Stimulated activated CD8-positive, alpha-beta memory T cell treated with anti-CD3 and anti-CD28 coated beads, Interleukin-4, amount 100 ng/mL, for 4 hours (primary cell): ENCODE measurements at places on chromosomes 7 and 10.

DNA sequence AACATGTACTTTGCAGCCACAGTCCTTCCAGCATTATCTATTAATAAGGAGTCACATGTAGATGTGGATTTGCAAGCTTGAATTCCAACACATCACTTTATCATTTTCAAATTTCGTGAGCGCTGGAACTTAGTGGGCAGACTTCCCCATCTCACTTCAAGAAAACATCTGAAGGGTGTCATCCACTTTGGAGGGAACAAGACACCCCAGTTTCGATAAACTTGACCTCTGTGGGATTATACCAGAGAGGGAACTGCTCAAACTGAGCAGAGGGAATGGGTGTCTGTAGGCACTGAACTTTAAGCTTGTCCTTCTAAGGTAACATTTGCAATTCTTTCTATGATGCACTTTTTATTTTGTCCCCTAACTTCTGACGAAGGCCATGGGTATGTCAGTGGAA is 27.5 kb downstream of the ADRB1 start:
- no peak for DNase-seq

- no peak for DNase-seq
Observed at GRCh38 chr10:51001587-51001986, 72.7 kb upstream of the PRKG1 start.

- no peak for DNase-seq
Observed at GRCh38 chr10:110978204-110978603, 58.8 kb downstream of the SHOC2 start.

DNA sequence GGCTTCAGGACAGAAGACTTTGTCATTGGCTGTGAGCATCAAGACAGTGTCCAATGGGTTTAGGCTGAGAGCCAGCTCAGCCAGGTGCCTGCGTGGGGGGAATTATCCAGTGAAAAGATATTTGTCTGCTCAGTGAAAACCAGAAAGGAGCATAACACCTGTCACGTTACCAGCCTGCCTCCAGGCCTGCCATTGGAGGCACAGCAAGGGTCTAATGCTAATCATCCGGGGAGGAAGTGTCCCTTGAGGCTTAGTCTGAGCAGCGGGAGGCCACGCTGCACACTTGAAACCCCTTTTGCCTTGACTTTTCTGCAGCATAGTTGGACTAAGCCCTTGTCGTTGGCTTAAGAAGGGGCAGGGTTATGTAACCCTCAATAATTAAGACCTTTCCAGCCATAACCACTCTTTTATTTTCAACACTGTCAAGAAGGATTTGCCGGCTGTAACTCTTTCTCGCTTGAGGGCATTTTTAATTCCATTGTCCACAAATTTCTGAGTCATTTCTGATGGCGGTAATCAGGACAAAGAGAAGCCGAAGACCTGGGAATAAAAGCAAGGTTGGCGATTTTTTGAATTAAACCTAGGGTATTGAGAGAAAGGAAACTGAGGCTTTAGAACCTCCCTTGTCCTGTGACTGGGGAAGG is 639.6 kb upstream of the FOXK1 start:
- DNase-seq = no peak

GRCh38 chr10:99524050-99524666 is 8.6 kb upstream of the NKX2-3 start:
- no peak for DNase-seq

GRCh38 chr10:119412244-119413092 is 130.1 kb downstream of the RGS10 start:
- DNase-seq = no peak

- DNase-seq = no peak
Observed at GRCh38 chr10:128642023-128642422, 515.8 kb upstream of the MKI67 start.

DNA sequence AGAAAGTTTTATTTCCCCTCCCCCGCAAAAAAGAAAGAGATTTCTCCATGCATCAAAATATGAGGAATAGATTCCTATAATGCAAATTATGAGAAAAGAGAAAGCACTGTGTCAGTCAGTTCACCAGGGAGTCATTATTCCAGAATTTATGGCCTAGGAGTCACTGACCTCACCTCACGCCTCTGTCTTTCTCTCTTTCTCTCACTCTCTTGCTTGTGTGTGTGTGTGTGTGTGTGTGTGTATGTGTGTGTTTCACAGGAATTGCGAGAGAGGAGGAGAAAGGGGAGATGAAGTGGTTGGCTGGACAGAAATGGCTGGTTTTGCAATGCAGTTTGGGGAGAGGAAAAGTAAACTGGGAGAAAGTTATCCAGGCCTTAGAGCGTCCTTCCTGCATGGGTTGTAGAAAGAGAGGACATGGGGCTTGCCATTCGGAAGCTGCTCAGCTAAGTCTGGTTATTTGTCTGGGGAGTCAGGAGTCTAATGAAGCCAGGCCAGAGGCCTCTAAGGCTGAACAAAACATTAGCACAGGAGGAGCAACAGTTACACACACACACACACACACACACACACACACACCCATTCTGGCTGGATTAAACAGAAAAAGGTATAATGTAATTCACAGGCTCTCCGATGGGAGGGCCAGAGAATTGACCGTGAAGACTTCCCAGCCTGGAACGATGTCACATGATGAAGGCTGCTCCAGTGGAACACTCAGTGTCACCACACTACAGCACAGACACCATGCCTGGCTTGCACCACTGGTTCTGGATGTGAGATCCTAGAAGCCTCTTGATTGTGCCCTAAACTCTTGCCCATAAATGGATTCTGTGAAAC is 12.8 kb upstream of the FFAR4 start:
- DNase-seq = no peak

- DNase-seq = no peak
Observed at GRCh38 chr7:159056737-159057136, 87.9 kb downstream of the VIPR2 start.

DNA sequence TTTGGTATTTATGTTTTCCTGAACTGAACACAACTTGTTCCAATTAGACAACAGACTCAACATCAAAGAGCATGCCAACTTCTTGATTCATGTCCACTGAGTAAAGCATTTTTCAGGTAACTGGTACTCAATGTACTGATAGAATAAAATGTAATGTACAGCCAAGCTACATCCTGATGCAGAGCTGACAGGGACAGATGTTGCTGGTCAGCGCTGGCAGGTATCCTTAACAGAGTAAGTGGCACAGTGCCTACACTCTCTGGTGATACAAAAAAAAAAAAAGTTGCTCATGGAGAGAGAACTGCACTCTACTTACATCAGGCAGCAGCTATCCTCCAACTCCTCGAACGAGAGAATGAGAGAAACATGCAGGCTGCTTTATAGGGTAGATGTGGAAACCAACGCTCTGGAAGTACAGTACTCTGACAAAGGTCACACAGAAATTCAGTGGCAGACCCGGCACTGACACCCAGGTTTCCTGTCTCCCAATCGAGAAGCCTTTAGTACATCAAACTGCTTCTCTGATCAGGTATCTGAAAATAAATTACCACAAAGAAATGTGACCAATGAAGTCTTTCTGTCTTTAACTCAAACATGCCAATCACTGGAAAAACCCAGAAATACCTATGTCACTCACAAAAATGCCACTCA is 4.6 kb downstream of the ITGB1 start:
- no peak for DNase-seq
